ENCODE measurements at places on chromosomes 4 and X.
A peak's percentile ranks its signal among the peaks of the same experiment; 100 is the strongest.

GRCh38 chrX:12582649-12583048, 208.6 kb upstream of the PRPS2 start:
- no peak overlapping the region for H3K27ac ChIP-seq
- no peak for DNase-seq
- H3K36me3 ChIP-seq, result no peaks in the 10 kb centered on the region
- no peaks in the 10 kb centered on the region for H3K27me3 ChIP-seq
- no peak overlapping the region for H3K4me3 ChIP-seq
- H3K4me1 ChIP-seq, result no peaks in the 10 kb centered on the region

DNA sequence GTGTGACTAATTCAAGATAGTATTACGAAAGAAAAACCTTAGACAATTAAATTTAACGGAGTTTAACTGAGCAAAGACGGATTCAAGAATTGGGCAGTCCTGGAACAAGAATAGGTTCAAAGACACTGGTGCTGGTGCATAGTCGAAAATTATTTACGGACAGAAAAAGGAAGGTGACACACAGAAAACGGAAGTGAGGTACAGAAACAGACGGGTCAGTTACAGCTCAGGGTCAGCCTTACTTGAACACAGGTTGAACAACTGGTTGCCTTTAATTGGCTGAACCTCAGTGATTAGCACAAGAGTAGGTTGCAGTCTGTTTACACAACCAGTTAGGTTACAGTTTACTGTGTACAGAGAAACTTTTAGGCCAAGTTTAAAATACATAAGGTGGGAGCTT, 31.5 kb downstream of the KLHL8 start:
- no peaks in the 10 kb centered on the region for H3K27me3 ChIP-seq
- H3K4me1 ChIP-seq, result no peaks in the 10 kb centered on the region
- no peak overlapping the region for H3K27ac ChIP-seq
- DNase-seq, result no peak

DNA sequence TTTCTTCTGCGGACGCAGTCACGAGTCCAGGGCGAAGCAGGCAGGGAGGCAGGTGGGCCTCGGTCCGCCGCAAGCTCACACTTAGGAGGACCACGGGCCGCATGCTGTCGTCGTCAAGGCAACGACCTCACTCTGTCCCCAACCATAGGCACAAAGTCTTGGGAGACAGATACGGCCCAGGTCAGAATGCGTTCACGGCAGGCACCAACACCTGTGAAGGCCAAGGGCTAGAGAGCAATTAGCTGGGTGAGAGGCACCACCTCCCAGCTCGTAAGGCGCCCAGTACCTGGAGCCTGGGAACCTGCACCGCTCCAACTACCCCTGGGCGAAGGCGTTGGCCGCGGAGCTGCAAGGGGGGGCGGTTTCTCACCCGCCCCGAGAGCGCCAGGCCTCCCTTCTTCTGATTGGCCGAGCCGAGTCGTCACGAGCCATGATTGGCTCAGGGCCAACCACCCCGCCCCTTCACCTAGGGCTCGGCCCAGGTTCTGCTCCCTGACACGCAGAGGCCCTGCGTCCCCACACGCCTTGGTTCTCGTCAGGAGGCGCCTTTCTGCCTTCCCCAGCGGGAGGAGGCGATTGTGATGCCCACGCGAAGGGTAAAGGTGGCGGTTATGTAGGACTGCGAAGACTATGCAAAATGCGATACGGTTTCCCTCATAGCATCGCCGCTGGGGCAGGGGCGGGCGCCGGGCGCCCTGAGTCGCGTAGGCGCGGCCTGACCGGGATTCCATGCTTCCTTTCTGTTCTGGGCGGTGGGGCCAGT, at the start of gene CDKL2:
Gene CDKL2, minus strand, starts transcription at position 355 of the 763 bp plus-strand sequence. CDS start 4,540 bp downstream, outside the sequence.
- H3K4me3 ChIP-seq, result peak within 1 kb of the TSS; percentile 84
- DNase-seq, result peak; percentile 93
- H3K27me3 ChIP-seq, result no peaks in the 10 kb centered on the region

DNA sequence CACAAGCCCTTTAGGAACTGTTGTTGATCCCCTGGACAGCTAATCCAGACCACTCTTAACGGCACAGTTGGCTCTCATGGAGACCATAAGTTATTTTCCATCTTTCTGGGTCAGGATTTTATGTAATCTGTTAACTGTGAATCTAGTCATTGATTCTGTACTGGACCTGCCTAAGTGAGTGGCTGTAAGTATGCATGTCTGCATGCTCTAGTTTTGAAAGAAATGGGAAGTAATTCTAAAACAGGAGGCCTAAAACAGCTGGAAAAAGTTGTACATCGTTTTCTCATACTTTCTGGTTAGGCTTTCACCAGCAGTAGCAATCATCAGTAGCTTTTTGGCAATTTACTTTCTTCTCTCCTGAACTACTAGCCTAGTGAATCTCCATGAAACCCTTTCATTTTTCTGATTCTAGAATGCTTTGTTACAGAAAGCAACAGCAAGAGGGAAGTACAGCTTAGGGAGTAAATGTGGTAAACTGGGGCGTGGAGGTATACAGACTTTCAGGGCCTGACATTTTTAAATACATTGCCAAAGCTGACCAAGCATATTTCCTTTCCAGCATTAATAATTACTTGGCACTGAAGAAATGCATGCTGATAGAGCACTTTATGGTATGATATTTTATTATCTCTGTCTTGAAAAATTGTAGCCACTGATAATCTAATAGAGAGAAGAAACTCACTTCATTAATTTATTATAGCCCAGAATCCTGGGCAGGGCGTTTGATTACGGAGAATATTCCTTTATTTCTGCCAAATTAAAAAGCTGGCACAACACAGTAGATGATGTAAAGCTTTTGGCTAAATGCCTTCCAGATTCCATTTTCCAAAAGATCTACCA, 202.7 kb downstream of the BANK1 start:
- H3K36me3 ChIP-seq, result no peaks in the 10 kb centered on the region
- no peak for DNase-seq
- H3K4me1 ChIP-seq, result no peaks in the 10 kb centered on the region
- H3K4me3 ChIP-seq, result no peak overlapping the region
- no peaks in the 10 kb centered on the region for H3K27me3 ChIP-seq

DNA sequence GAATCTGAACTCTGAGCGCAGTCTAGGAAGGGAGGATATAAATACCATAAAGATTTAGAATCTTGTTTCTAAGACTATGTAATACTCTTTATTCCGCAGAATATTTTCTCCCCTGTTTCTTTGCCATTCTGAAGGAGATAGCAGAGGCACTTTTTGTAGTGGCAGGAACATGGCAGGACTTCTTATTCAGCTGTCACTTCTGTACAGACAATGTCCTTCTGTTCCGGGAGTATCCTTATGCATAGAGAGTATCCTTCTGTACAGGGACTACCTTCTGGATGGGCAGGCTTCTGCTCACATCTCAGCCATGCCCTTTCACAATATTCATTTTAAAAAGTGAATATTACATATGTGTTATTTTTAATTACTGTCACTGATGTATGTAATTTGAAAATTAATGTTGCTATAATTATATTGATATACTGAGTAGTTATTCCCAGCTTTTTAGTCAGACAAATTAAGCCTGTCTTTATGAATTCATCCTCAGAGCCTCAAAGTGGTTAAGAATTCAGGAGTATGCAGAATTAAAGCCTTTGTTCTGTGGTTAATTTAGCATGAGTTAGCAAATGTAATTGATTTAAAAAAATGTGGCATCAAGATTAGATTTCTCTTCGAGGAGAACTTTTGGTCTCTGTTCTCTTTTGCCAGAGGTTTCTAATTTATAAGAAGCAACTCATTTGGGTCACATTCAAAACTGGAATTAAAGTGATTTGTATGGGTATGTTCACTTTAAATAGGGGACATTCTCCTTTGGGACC, 174.4 kb downstream of the FHIP1A start:
- H3K4me1 ChIP-seq, result no peaks in the 10 kb centered on the region
- no peaks in the 10 kb centered on the region for H3K27me3 ChIP-seq
- H3K4me3 ChIP-seq, result no peak overlapping the region
- DNase-seq, result no peak
- 0 out of 2 replicates have a peak, but pooled peaks cover 2% of the 10 kb centered on the region for H3K36me3 ChIP-seq

DNA sequence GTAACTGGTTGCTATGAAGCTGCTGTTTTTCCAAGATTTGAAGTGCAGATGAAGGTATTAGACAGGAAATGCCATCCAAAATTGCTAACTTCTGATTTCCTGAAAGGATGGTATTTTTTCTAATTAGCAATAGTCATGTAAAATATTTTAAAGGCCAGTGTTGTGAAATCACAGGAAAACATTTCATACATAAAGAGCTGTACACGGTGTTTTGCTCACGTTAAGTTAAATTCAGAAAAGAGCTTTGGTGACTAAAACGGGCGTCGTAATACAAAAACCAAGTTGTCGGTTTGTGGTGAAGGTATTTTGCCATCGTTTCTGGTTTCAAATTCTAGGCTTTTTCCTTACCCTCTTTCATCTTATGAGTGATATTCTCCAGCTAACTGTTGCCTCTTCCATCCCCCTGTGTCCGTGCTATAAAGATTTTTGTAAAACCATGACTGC, 39.8 kb downstream of the AFF1 start:
- H3K4me1 ChIP-seq, result peaks cover 13% of the 10 kb centered on the region
- no peak overlapping the region for H3K4me3 ChIP-seq
- H3K27ac ChIP-seq, result no peak overlapping the region
- H3K27me3 ChIP-seq, result no peaks in the 10 kb centered on the region

DNA sequence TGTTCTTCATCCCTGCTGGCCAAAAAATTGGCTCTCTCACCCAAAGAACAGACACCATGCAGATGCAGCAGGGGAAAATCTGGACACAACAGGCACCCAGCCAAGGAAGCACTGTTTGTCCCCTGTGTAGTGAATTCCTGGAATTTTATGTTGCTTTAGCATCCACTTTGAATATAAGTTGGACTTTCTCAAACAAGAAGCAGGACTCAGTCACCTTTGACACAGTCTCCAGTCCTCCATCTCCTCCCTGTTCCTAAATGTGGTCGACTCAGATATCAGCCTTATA, 11.8 kb downstream of the ZNF182 start:
- H3K4me1 ChIP-seq, result no peaks in the 10 kb centered on the region
- H3K27me3 ChIP-seq, result no peaks in the 10 kb centered on the region
- DNase-seq, result no peak
- no peak overlapping the region for H3K27ac ChIP-seq
- H3K4me3 ChIP-seq, result no peak overlapping the region
- no peaks in the 10 kb centered on the region for H3K36me3 ChIP-seq

DNA sequence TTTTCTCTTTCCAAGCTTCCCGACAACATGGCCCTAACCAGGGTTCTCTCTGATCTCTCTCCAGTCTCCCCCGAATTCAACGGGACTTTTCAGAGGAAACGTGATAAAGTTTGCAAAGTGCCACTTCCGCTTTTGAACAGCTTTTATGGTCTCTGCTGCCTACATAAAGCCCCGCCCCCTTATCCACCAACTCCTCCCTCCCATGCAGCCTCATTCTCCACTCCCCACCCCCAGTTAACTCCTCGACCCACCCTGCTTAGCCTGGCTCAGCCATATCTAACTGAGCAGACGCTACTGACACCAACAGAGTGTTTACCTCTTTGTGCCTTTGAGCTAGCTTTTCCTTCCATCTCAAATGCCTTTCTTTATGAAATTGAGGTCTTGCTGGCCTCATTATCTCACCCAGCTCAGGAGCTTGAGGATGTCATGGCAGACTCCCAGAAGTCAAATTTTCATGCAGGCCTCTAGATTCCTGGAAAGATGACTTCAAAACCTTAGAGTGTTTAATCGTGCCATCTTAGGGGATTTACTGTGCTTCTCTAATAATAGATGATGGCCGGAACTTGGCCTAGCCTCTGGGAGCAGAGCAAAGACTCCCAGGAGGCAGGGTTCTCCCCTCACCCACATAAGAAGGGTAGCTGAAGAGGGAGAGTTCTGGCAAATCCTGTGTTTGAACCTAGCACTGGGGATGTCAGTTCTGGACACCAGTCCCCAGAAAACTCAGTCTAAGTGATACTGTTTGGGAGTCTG, 606.0 kb downstream of the BCOR start:
- no peak overlapping the region for H3K27ac ChIP-seq
- no peaks in the 10 kb centered on the region for H3K4me1 ChIP-seq
- DNase-seq, result no peak

GRCh38 chrX:45472968-45473367, 272.3 kb upstream of the DIPK2B start:
- no peak for DNase-seq
- H3K4me1 ChIP-seq, result no peaks in the 10 kb centered on the region
- H3K4me3 ChIP-seq, result no peak overlapping the region

GRCh38 chrX:87517571-87518141, at the start of gene KLHL4:
Gene KLHL4, plus strand, starts transcription at chrX:87517802. Its CDS starts 92 bp downstream, at chrX:87517894.
- no peaks in the 10 kb centered on the region for H3K4me1 ChIP-seq
- peak within 1 kb of the TSS; percentile 77 for H3K27ac ChIP-seq
- H3K36me3 ChIP-seq, result no peaks in the 10 kb centered on the region

DNA sequence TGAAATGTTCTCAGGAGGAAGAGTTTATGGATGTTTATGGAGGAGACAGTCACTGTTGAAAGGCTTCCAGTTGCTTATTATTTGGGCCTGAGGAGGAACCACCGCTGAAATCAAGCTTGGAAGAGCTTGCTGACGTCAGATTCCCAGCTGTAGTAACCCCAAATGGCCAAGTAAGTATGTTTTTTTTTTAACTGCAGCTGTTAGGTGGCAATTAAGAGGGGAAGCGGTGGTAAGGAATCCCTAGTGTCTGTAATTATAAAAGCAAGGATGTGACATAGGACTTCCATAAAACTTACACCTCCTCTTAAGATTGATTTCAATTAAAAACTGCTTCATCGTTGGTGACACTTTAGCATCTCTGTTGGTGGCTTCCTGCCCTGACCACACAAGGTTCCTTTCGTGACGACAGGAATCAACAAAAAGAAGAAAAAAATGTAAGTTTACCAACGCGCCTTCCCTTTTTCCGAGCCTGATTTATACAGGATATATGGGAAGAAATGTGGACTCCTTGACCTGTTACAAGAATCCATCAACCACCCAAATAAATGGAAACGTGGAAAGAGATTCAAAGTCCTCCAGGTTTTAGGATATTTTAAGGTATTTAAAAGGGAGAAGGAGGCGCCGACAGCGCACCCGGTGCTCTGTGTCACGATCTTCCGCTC, 884 bp downstream of the RELL1 start:
- H3K27me3 ChIP-seq, result peaks cover 2% of the 10 kb centered on the region
- H3K36me3 ChIP-seq, result no peaks in the 10 kb centered on the region
- H3K4me1 ChIP-seq, result peaks cover 12% of the 10 kb centered on the region
- H3K27ac ChIP-seq, result no peak overlapping the region
- DNase-seq, result no peak

- H3K27ac ChIP-seq, result no peak overlapping the region
- DNase-seq, result no peak
- H3K27me3 ChIP-seq, result no peaks in the 10 kb centered on the region
- no peak overlapping the region for H3K4me3 ChIP-seq
- no peaks in the 10 kb centered on the region for H3K4me1 ChIP-seq
- H3K36me3 ChIP-seq, result no peaks in the 10 kb centered on the region
Observed at GRCh38 chrX:121165930-121166359, 118.5 kb downstream of the GLUD2 start.

- no peaks in the 10 kb centered on the region for H3K27me3 ChIP-seq
- no peak for DNase-seq
- no peaks in the 10 kb centered on the region for H3K36me3 ChIP-seq
- H3K27ac ChIP-seq, result no peak overlapping the region
Observed at GRCh38 chr4:184261246-184261645, 43.6 kb upstream of the ENPP6 start.

DNA sequence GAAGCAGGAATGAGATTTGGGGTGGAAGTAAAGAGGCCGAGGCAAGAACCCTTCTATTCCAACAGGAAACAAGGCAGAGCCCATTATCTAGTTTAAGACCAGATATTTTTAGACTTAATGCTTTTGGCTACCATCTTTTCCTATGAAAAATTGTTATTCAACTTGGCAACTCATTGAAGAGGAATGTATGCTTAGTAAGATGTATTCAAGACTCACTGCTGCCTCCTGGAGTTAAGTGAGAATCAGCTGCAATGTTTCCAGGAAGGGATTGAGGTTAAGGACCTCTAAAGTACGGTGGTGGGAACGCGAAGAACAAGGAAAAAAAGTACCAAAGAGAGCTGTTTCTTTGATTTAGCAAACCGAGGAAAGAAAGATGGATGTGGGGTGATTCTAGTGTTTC, 89.1 kb downstream of the RAPGEF2 start:
- no peak overlapping the region for H3K4me3 ChIP-seq
- no peaks in the 10 kb centered on the region for H3K27me3 ChIP-seq
- no peak overlapping the region for H3K27ac ChIP-seq

Data from H1 (cell line).